ENCODE measurements at places on chromosomes 4 and X.
A peak's percentile ranks its signal among the peaks of the same experiment; 100 is the strongest.

DNA sequence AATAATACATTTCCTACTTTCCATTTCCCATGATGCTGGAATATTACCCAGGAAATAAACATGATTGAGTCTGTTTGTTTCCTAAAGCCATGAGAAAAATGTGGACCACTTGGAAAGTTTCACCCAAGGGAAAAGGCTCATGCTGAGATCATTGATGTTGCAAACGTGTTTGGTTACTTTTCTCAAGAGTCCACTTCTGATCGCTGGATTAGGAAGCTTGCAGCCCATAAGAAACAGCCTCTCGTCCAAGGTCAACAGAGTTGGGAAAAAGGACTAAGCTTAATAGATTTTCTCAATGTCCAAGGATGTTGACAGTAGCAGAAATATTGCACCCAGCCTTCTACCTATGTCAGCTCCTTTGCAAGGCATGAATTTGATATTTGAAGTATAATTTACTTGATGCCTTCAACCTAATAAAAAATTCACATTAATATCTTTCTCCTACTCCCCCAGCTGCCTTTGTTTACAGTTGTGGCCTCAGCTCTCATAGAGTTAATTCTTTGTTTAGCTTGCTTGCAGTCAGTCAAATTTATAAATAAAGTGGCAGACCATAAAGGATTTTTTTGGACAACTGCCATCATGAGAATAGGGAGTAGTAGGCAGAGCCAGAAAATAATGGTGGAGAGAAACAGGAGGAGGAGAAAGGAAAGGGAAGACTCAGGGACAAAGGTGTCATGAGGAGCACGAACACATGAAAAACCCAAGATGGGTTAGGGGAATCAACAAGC lies 65.6 kb upstream of the BLTP1 start:
- no peak for DNase-seq

GRCh38 chr4:37977471-37978247 lies 17.5 kb downstream of the PTTG2 start:
- peak; percentile 85 for DNase-seq

- DNase-seq, result no peak
These were observed 143.5 kb downstream of the GALNTL6 start for GRCh38 chr4:171956678-171957077.

DNA sequence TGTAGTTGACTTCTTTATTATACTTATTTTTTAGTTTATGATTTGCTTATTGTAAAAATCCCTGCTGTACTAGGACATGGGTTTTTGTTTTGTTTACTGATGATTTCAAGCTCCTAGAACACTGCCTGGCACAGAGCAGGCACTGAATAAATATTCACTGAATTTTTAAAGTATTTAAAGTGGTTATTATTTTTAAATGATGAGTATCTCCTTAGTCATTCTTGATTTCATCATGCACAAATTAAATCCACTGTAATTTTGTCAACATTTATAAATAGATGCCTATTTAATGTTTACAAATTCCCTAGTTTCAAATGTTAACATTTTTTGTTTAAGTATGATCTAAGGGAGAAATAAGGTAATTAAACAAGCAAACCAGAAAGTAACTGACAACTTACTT lies 367.9 kb upstream of the SLIT2 start:
- DNase-seq, result no peak

GRCh38 chrX:13750812-13751211 lies 16.3 kb downstream of the OFD1 start:
- DNase-seq, result no peak

GRCh38 chr4:56360071-56360470 lies 27.2 kb downstream of the AASDH start:
- DNase-seq, result no peak

GRCh38 chr4:162957521-162958143 lies 209.1 kb downstream of the NAF1 start:
- DNase-seq, result no peak

GRCh38 chr4:11565899-11566298 lies 137.2 kb upstream of the HS3ST1 start:
- DNase-seq, result no peak

GRCh38 chrX:137187540-137187939 lies 153.7 kb upstream of the GPR101 start:
- DNase-seq, result no peak

- no peak for DNase-seq
These were observed 151.0 kb downstream of the DCTD start for GRCh38 chr4:182765987-182766856.

DNA sequence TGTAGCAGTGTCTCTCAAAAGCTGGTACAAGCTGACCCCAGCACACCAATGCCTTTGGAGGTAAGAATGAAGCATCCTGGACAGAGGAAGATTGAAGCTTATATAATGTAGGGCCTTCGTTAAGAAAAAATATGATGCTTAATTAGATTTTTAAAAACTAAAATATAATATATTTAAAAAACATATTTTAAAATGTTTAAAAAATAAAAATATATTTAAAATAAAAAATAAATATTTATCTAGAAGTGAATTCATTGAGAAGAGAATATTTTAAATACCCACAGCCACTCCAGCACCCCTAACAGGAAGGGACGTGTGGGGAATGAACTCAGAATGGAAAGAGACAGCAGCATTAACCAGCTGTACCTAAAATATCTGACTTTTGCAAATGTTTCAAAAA lies 65.1 kb upstream of the DDX53 start:
- no peak for DNase-seq

- no peak for DNase-seq
These were observed 73.6 kb downstream of the TMEM156 start for GRCh38 chr4:38958453-38959190.

GRCh38 chr4:140426610-140427105 lies 790 bp downstream of the CLGN start:
- DNase-seq, result peak; percentile 70

- DNase-seq, result no peak
These were observed 189.2 kb downstream of the SHROOM3 start for GRCh38 chr4:76624241-76624681.

DNA sequence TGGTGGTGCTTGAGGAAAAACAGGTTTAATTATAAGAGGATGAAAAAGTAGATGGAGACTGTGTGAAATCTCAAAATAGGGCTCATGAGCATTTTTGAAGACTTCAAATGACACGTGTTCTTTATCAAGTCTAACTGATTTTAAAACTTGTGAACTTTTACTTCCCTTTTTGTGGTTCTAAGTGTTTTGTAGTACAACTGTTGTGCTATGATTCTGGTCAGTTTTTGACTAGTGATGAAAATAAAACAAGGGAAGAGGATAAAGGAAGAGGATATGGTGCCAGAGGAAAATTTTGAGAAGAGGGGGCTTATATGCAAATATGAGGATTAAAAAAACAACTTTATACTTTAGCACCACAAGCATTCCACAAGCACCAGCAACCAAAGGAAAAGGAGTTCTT lies 644.0 kb downstream of the RPA4 start:
- DNase-seq, result no peak

DNA sequence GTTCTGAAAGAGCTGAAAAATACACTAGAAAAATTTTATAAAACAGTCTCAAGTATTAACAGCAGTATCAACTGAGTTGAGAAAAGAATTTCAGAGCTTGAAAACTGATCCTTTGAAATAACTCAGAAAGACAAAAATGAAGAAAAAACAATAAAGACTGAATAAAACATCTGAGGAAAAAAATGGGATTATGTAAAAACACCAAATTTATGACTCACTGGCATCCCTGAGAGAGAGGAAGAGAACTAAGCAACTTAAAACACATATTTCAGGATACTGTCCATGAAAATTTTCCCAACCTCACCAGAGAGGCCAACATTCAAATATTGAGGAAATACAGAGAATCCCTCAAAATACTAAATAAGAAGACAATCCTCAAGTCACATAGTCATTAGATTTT lies 22.9 kb downstream of the PABPC4L start:
- no peak for DNase-seq

DNA sequence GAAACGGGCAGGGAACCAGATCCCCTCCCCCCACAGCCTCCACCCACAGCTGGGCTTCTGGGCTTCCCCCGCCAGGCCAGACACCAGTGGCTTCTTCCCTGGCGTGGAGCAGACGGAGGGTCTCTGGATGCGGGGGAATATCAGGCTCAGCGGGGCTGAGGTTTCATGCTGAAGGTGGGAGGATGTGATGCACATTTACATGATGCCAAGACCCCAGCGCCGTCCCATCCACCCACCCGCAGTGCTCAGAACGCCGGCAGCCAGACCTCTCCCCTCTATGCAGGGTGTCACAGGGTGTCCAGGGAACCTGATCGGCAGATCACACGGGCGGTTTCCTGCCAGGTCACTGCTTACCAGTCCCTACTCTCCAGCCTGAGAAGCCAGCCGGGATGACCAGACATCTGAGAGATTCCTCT lies 12.8 kb upstream of the TNIP2 start:
- DNase-seq, result no peak

- no peak for DNase-seq
These were observed 188.3 kb downstream of the SH3BGRL start for GRCh38 chrX:81390237-81390636.

DNA sequence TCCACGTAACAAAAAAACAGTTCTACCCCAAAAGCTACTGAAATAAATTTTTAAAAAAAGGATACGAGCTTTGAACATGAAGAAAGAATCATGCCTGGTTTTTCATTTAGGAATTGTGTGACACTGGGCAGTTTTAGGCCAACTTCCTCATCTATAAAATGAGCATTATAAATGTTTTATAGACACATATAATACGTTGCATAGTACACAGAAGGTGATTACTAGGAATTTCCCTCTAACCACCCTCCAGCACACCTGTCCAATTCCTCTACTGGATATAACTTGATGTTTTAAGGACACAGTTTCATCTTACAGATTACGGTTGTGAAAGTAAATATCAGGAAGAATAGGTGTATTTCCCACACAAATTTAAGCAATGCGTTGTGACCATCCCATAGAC lies 85.5 kb upstream of the IQCM start:
- no peak for DNase-seq

DNA sequence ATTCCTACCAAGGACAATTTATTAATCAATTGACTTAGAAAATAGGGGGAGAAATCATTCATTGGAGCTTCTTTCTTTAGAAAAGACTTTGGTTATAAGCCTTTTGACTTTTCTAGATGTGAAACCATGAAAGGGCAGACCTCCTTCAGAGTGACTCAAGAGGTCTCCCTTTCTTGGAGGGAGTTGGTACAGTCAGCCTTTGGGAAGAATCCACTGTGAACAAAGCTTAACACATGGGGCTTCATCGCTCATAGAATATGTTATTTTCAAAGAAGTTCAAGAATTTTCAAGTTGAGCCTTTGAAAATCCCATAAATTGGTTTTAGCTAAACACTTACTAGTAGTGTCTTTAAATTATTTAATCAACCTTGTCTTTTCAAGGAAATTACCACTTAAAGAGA lies 28.0 kb downstream of the RIPPLY1 start:
- no peak for DNase-seq

DNA sequence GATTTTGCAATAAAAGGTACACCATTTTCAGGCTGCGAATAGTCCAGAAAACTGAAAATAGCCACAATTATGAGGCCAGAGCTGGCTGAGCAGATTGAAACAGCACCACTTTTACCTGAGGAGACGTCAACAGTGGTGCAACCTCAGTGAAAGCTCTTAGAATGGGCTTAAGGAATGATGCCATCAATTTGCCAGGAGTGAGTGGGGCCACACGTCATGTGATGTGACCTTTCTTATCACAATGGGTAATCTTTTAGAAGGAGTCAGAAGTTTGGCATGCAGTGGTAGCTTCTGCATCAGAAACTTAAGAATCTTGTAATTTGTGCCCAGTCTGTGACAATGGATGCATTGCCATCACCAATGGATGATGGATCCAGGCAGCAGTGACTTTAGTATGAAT lies 27.6 kb downstream of the ZNF81 start:
- DNase-seq, result no peak

DNA sequence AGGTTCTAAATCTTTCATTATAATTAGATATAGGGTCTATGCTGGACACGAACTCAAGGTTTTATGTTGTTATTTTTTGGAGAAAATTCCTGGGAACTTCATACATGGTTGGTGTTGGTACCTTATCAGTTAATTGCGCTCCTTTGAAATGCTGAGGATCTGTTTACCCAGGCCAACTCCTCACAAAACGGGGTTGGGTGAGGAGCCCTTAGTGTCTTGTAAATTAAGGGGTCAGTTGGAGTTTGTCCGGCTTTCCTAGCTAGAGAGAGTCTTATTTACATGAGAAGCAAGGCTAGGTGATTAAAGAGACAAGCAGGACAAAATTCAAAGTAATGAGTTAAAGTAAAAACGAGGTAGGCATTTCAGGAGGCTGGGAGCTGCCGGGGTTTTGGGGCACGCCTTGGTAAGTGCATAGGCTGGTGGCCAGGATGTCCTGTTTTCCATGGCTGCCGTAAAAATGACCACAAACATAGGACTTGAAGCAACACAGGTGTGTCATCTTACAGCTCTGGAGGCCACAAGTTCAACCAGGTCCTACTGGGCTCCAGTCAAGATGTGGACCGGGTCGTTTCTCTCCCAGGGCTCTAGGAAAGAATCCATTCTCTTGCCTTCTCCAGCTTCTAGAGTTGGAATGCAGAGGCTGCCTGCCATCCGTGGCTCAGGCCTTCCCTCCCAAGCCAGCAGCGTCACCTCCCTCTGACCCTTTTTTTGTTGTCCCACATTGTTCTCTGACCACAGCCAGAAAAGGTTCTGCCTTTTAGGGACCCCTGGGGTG lies 19.8 kb downstream of the PSAPL1 start:
- DNase-seq, result no peak

DNA sequence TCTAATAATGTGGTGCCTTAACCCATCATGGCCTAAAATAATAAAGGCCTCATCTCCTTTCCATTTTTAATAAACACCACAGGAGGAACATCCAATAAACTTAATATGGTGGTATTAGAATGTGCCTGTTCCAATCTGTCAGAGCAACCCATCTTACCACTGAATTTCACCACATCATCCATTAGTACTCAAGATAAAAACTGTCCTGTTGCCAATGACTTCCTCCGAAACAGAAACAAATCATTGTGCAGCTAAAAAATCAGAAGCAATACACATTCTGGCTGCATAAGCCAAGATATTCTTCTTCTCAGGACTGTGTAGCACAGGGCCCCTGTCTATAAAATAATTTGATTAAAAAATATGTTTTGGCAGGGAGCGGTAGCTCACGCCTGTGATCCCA lies 18.5 kb downstream of the TLR10 start:
- no peak for DNase-seq

DNA sequence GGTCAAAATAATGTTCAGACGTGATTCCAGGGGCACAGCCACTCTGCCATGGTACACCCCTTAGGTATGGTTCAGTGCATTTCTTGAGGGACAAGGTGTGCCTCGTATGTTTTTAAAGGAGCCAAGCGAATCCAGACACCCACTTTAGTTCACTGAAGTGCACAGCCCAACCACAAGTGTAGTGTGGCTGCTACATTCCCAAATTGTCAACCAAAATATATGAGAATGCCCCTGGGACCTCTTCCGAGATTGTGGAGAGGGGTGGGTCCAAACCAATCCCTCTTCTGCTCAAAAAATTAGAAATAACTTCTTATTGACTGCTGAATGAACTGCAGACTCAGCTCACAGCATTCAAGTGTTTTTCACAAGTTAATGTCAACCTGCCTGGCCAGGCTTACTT lies 7.4 kb upstream of the BRS3 start:
- no peak for DNase-seq

Measured in hematopoietic multipotent progenitor cell treated with erythropoietin and hydrocortisone succinate and interleukin-3 and kit ligand, for 6 days (in vitro differentiated cells).